ENCODE measurements at places on chromosomes 3 and 15. TPM values are rescaled to one million over a fixed set of nuclear protein-coding genes. Genes with fewer than 3 reads are reported as not detected.

DNA sequence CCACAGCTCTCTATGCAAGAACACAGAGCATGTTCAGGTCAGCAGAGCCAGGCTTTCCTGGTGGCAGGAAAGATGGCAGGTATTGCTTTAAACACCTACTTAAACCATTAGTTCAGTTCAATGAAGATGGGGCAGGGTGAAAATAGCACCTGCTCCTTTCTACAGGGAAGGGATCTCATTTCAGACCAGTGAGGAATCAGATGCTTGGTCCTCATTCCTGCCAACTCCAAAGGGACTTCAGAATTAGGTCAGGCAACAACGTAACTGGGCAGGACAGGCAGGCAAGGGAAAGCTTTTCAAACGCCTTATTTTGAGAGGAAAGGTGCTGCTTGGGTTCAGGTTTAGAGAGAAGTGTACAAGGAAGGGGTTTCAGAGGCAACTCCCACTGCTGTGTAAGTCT is 12.6 kb upstream of the RPS17 start:
- H3K4me1 ChIP-seq = no peaks in the 10 kb centered on the region
- H3K4me3 ChIP-seq = no peak overlapping the region
- DNase-seq = no peak

Gene LYSMD2
- 8.1 TPM for total RNA-seq

- DNase-seq = no peak
- peak overlapping the region; percentile 75 for H3K4me3 ChIP-seq
- H3K36me3 ChIP-seq = no peaks in the 10 kb centered on the region
- no peaks in the 10 kb centered on the region for H3K4me1 ChIP-seq
- H3K27ac ChIP-seq = peak overlapping the region; percentile 99
These were observed 7.8 kb upstream of the NRROS start for GRCh38 chr3:196631682-196632045.

DNA sequence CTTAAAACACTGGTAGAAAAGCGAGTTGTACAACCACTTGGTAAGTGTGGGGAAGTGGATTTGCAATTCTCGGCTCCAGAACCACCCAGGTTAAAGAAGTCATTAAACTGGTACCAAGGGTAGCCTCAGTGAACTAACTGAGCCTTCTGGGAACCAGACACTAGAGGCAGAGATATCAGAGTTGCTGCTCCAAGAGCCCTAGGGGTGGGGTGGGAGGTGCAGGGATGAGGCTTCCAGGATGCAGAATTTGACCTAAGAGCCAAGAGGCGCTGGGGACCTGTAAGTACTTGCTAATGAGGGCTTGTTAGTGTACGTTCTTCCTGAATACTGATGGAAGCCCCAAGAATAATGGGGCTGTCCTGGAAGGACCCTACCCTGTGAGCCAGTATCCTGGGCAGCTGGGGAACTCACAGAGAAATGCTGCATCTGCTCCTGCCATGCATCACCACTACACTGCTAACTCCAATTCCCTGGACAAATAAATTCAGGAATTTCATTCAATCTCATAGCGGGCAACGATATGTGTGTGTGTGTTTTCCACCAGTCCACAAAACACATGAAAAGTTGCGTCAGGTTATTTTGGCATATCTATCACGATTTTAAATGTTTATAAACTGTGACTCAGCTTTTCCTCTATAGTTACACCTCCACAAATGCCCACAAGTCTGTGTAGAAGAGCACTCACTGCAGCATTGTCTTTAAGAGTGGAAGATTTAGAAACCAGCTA is 23.8 kb downstream of the STIMATE start:
- H3K4me3 ChIP-seq = no peak overlapping the region
- peaks cover 2% of the 10 kb centered on the region for H3K4me1 ChIP-seq
- no peak overlapping the region for H3K27ac ChIP-seq
- no peaks in the 10 kb centered on the region for H3K27me3 ChIP-seq
- no peak for DNase-seq

GRCh38 chr3:167109746-167110145 is 270.4 kb downstream of the ZBBX start:
- H3K4me3 ChIP-seq = no peak overlapping the region
- no peaks in the 10 kb centered on the region for H3K36me3 ChIP-seq
- no peak overlapping the region for H3K27ac ChIP-seq
- DNase-seq = no peak
- H3K27me3 ChIP-seq = no peaks in the 10 kb centered on the region

GRCh38 chr3:69115731-69116130 is 6.7 kb downstream of the LMOD3 start:
- H3K27me3 ChIP-seq = no peaks in the 10 kb centered on the region
- H3K36me3 ChIP-seq = no peaks in the 10 kb centered on the region
- peak overlapping the region; percentile 80 for H3K27ac ChIP-seq
- H3K4me1 ChIP-seq = no peaks in the 10 kb centered on the region
- no peak for DNase-seq

DNA sequence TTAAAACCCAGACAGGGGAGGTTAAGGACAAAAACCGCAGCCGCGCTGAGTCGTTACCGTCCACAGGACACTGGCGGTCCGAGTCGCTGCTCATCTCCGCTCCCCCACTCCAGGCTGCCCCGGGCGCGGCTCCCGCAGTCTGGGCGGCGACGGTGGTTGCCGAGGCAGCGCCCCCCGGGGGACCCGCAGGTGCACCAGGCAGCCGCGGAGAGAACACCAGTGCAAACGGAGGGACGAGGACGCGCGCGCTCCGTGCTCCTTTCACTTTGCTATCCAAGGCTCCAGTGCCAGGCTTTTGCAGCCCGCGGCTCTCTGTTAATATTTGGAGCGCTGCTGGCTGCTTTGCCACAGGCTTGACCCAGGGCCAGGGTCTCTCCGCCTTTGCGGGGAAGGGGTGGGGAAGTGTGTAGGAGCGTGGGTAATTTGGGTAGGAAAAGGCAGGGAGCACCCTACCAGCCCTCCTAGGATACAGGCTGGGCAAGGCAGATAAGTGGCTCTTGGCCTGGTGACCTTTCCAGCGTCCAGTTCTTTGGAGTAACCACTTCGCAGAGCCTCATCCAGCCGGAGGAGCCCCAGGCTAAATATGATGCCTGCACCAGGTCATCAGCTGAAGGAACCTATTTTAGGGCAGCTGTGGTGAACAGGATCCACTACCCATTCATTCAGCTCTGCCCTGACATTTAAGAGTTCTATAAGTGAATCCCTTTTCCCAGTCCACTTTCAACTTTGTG is at the start of gene GADL1:
GADL1 (minus strand) TSS at position 141 of the 731 bp plus-strand sequence; CDS start at position 94, 47 bp downstream.
- H3K4me1 ChIP-seq = peaks cover 9% of the 10 kb centered on the region
- no peak within 1 kb of the TSS for H3K27ac ChIP-seq
- no peaks in the 10 kb centered on the region for H3K36me3 ChIP-seq
- H3K27me3 ChIP-seq = peaks cover 19% of the 10 kb centered on the region
- peak within 1 kb of the TSS; percentile 36 for H3K4me3 ChIP-seq

Gene PARP15
- 4.4 TPM for total RNA-seq

GRCh38 chr15:64134345-64134829 is 17.1 kb upstream of the SNX22 start:
- DNase-seq = peak; percentile 58
- H3K4me1 ChIP-seq = peaks cover 5% of the 10 kb centered on the region
- no peak overlapping the region for H3K4me3 ChIP-seq
- peaks cover 53% of the 10 kb centered on the region for H3K36me3 ChIP-seq
- H3K27me3 ChIP-seq = no peaks in the 10 kb centered on the region
- H3K27ac ChIP-seq = no peak overlapping the region

DNA sequence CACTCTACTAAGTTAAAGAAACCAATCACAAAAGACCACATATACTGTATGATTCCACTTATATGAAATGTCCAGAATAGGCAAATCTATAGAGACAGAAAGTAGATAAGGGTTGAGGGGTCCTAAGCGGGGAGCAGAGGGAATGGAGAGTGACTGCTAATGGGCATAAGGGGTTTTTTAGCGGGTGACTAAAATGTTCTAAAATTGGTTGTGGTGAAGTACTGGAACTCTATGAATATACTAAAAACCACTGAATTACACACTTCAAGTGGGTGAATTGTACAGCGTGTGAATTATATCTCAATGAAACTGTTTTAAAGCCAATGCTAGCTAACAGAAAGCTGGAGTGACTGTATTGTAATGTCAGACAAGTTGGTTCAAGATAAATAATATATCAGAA is 33.3 kb downstream of the KPNA1 start:
- H3K27me3 ChIP-seq = no peaks in the 10 kb centered on the region
- DNase-seq = no peak
- no peak overlapping the region for H3K27ac ChIP-seq
- no peak overlapping the region for H3K4me3 ChIP-seq

Gene TAGLN3
- total RNA-seq = 0.89 TPM

DNA sequence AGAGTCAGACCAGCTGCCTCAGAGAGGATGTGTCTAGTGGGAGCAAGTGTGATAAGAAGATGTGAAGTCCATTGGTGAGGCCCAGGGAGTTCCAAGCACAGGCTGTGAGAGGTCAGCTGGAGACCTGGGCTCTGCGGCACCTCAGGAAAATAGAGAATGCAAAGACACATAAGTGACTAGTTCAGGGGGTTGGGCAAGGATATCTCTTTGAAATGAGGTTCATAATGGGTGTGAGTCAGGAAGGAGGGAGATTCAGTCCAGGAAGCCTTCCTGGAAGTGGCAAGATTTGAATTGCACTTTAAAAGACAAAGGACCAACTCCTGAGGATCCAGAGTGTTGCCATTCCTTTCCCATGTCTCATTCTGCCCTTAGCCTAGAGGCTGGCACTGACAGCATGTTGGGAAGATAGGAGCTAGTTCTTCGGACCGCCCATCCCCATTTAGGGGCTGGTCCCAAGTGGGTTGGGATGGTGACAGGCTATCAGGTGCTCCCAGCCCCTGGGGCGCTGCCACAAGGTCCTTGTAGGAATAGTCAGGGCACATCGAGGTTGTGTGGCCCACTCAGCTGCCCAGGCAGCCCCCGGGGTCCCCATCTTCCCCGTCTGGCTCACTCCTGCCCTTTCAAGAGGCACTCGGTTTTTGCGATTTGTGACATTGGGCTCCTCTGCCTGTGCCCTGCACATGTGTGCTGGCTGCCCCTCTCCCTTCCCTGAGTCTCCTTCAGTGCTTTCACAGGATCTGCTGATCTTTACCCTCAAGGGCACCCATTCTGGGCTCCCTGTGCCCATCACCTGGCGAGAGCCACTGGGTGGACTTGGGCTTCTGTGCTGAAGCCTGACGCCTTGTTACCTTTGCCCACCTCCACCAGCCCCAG is 23.7 kb downstream of the ESYT3 start:
- H3K27ac ChIP-seq = no peak overlapping the region
- no peaks in the 10 kb centered on the region for H3K27me3 ChIP-seq
- peaks cover 11% of the 10 kb centered on the region for H3K36me3 ChIP-seq
- H3K4me3 ChIP-seq = no peak overlapping the region

DNA sequence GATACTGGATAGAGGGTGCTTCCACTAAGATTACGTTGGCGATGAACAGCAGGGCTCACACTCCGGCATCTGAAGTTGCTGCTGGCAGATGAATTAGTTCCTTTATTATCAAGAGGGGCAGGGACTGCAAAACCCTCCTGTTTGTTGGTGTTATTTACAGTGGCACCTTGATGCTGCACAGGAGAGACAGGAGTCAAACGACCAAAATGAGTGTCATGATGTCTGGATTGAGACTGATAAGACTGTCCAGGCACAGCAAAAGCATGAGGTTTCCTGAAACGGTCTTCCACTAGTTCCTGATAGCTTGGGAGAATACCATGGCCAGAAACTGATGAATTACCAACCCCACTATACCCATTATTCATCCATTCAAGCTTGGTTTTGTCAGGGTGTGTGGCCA is 100.8 kb upstream of the NEDD4 start:
- no peaks in the 10 kb centered on the region for H3K4me1 ChIP-seq
- H3K4me3 ChIP-seq = no peak overlapping the region
- DNase-seq = no peak
- H3K27me3 ChIP-seq = no peaks in the 10 kb centered on the region

DNA sequence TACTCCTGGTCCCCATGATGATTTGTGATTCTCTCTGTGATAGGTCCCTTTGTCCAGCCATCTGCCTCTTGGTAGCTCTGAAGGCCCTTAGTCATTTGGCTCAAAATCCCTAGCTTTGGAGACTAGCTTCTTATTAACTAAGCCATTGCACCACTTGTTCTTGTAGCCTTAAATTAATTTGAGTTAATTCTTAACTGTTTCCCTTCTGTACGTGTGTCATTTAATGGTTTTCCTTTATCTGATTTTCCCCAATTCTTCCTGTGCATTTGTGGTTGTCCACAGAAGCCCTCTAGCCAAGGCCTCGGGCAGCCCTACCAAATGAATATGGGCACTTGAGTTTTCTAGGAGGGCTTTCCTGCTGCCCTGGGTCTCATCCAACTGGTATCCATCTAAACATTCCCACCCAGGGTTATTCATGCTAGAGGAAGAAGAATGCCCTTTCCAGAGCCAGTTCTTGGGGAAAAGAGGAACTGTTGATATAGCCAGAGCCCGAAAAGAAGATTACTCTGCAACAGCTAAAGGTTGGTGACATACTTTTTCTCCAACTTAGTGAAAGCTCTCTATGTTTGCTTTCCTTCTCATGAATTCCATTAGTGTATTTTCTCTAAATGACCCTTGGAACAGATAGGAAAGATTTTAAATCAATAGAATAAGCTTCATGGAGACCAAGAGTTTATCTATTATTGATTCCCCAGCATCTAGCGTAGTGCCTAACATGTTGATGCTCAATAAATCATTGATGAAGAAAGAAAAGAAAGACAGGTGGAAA is 44.2 kb upstream of the ZBTB38 start:
- peaks cover 4% of the 10 kb centered on the region for H3K4me1 ChIP-seq
- H3K4me3 ChIP-seq = no peak overlapping the region
- no peak for DNase-seq
- no peaks in the 10 kb centered on the region for H3K27me3 ChIP-seq
- H3K27ac ChIP-seq = no peak overlapping the region

Gene FEZF2
- not detected for total RNA-seq

- no peak overlapping the region for H3K27ac ChIP-seq
- H3K4me3 ChIP-seq = no peak overlapping the region
These were observed 28.1 kb upstream of the INSYN1 start for GRCh38 chr15:73781038-73781925.

- DNase-seq = peak; percentile 37
- no peaks in the 10 kb centered on the region for H3K27me3 ChIP-seq
- no peak overlapping the region for H3K4me3 ChIP-seq
- H3K36me3 ChIP-seq = no peaks in the 10 kb centered on the region
- peaks cover 20% of the 10 kb centered on the region for H3K4me1 ChIP-seq
These were observed 3.5 kb upstream of the DCUN1D1 start for GRCh38 chr3:182983876-182984275.

DNA sequence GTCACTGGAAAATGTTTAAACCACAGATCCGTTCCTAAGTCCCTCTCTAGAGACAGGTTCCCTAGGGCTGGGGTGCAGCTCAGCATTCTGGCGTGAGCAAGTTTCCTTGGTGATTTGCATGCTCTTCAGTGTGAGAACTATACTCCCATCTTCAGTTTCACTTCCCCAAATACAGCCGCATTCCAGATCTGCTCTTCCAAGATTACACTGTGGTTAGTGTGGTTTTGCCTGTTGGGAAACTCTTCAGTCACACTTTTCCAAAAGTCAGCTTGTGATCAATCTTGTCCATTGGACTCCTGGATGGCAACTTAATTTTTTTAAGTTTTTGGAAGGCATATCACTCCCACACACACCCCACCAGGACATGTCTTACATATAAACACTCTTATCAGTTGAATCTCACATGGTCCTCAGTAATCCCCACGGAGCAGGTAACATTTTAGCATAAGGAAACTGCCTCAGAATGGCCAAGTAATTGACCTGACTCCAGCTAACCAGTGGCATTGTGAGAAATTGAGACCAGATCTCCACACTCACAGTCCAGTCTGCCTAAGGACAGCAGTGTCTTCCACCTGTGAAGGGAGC is 33.5 kb upstream of the PTPN23 start:
- H3K27ac ChIP-seq = peak overlapping the region; percentile 35
- H3K27me3 ChIP-seq = no peaks in the 10 kb centered on the region
- no peaks in the 10 kb centered on the region for H3K4me1 ChIP-seq
- DNase-seq = no peak

- peaks cover 23% of the 10 kb centered on the region for H3K36me3 ChIP-seq
- peaks cover 32% of the 10 kb centered on the region for H3K4me1 ChIP-seq
- no peak overlapping the region for H3K4me3 ChIP-seq
- DNase-seq = peak; percentile 84
These were observed 79.8 kb downstream of the CRTC3 start for GRCh38 chr15:90609242-90610180.

Gene MYLK
- total RNA-seq = 324 TPM

Gene TYRO3
- total RNA-seq = 17.9 TPM
